ENCODE measurements at places on chromosomes 3 and 15.

GRCh38 chr3:49007068-49007770 lies at the start of gene WDR6:
WDR6 (plus strand) TSS chr3:49007391; CDS start chr3:49007432, 41 bp downstream.
- peak; percentile 98 for DNase-seq

DNA sequence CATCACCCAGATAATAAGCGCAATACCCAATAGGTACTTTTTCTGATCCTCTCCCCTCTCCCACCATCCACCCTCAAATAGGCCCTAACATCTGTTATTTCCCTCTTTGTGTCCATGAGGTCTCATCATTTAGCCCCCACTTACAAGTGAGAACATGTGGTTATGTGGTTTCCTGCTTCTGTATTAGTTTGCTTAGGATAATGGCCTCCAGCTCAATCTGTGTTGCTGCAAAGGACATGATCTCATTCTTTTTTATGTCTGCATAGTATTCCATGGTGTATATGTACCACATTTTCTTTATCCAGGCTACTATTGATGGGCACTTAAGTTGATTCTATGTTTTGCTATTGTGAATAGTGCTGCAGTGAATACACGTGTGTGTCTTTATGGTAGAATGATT lies 165.4 kb downstream of the MBNL1 start:
- DNase-seq = no peak

- peak; percentile 52 for DNase-seq
These were observed 104.4 kb downstream of the THSD4 start for GRCh38 chr15:71219645-71220044.

DNA sequence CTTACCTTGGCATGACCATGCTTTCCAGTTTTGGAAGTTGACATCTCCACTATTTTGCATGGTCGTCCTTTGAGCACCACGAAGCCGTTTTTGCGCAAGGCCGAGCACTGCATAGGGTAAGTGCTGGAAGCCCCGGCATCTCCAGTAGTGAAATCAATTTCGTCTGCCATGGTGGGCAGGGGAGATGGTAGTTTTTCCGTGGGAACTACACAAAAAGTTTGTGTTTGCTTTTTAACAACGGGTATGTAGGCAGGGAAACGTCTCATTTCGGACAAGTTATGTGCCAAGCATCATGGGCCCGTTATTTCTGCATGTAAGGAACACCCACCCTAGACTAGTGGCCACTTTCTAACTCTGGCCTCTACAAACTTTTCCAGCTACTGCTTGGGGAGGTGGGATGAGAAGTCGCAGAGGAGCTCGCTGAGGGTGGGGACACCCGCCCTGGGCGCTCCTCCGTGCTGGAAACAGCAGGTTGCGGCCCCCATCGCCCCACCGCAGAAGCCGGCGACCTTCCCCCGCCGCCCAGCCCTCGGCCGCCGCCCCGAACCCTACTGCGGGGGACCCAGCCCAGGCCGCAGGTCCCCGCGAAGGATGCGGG lies 701 bp downstream of the EIF5A2 start:
- DNase-seq = peak; percentile 22

All from muscle of leg (tissue), 16 donors.